Cardiac muscle cell (in vitro differentiated cells and primary cell): ENCODE measurements at places on chromosomes 11 and 22. TPM values are rescaled to one million over a fixed set of nuclear protein-coding genes. Genes with fewer than 3 reads are reported as not detected.

Gene E2F8
- total RNA-seq: 5.2 and 11.2 TPM in 2 replicates

Gene TRIM49
- total RNA-seq: not detected in 2 replicates

Gene CELSR1
- 26.0 and 37.4 TPM in 2 replicates for total RNA-seq

Gene TMPRSS4
- not detected in 2 replicates for total RNA-seq

Gene ST14
- 0.12 and 0.21 TPM in 2 replicates for total RNA-seq

Gene GGT1
- total RNA-seq: 12.0 and 20.4 TPM in 2 replicates

Gene GLYATL2
- total RNA-seq: not detected in 2 replicates

Gene APOBEC3H
- total RNA-seq: 0.57 and 1.3 TPM in 2 replicates

Gene FBLN1
- total RNA-seq: 24.2 and 53.8 TPM in 2 replicates

Gene FIBIN
- 1.8 TPM in 2 replicates for total RNA-seq

Gene OR52I1
- total RNA-seq: not detected in 2 replicates

Gene CBLIF
- 0.69 TPM in 1 of 2 replicates, not detected in the other for total RNA-seq

Gene TIGD3
- total RNA-seq: 1.7 and 2.9 TPM in 2 replicates

Gene SAA4
- total RNA-seq: not detected in 2 replicates

Gene VSTM5
- 0.15 and 0.21 TPM in 2 replicates for total RNA-seq

Gene SYT13
- 1.6 and 1.9 TPM in 2 replicates for total RNA-seq

Gene SPON1
- 13.3 and 28.8 TPM in 2 replicates for total RNA-seq

Gene FAM180B
- not detected in 2 replicates for total RNA-seq

Gene KRTAP5-2
- total RNA-seq: not detected in 2 replicates

Gene MFRP
- total RNA-seq: not detected in 2 replicates

Gene APOL6
- total RNA-seq: not detected in 2 replicates

Gene SDHD
- 52.1 and 70.7 TPM in 2 replicates for total RNA-seq

Gene ACR
- 0.07 and 0.77 TPM in 2 replicates for total RNA-seq

Gene IL17REL
- total RNA-seq: 1.8 TPM in 1 of 2 replicates, not detected in the other

Gene ACER3
- 5.6 and 7.3 TPM in 2 replicates for total RNA-seq
